ENCODE measurements at places on chromosomes 7 and 10.

DNA sequence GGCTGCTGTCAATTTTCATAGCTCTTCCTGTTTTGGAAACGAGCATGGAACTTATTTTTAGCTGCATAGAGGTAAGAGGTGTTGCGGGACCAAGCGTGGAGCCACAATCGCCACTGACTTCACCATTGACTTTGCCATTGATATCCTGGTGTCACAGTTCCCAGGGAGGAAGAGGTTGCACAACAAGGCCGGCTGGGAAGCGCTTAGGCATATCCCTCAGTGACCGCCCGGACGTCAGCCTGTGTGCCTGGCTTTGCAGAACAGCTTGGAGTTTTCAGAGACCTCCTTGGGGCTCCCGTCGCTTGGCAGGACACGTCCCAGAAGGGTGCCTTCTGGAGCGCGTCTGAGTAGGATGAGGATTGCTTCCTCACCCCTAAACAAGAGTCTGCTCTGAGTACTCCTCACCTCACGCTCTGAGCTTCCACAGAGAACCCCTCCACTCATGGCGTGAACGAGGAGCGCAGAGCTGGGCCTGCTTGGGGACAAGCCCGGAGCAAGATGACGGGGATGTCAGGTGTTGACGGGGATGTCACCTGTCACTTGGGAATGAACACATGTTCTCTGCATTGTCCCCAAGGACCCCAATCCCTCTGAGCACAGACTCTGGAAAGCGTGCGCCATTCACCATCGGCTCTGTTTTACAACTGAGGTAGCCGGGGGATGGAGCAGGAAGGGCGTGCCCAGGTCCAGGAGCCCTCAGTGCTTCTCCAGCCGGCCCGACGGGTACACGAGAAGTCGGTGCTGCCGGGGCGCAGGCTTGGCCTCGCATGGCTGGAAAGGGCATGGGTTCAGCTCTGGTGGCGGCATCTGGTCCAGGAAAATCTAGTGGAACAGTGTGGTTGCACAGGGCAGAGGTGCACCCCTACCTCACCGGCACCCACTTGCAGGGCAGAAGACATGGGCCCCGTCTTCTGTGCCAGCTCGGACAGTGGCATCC, 192.3 kb upstream of the SHH start:
- no peak for DNase-seq

DNA sequence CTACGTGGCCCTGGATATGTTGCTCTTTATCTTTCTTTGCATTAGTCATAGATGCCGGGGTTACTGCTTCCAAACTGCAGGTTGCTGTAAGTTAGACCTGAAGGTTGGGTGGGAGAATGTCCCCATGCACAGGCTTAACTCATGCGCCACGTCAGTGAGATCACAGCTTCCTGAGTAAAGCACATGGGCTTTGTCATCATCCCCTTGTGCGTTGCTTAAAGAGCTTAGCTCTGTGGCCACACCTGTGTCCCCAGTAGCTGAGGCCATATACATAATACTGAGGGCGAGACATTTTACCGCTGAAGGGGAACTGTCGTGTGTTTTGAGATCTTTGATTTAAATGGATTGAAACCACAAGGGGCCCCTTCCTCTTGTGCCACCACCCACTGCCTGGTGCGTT, 45.8 kb upstream of the BTBD16 start:
- no peak for DNase-seq

DNA sequence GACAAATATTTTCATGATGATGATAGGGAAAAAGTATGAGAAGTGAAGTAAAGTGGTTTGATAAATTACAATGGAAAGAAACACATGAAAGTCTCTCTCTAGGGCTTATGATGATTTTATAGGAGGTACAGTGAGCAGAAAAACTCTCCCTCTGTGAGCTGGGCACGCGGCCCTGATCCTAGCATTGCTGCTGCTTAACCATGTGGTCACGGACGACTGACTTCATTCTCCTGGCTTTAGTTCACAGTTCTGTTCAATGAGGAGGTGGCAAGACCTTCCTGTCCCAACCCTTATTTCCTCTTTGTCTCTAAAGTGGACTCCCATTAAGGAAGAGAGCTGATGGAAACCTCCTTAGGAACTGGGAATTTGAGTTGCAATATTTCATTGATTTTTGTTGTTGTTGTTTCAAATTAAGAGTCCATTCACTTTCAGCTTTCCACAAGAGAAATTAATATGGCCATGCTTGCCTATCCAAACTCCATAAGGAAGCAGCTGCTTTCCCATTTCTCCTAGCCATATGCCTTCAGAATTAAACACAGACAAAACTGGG, 8.2 kb upstream of the PON3 start:
- DNase-seq: no peak

DNA sequence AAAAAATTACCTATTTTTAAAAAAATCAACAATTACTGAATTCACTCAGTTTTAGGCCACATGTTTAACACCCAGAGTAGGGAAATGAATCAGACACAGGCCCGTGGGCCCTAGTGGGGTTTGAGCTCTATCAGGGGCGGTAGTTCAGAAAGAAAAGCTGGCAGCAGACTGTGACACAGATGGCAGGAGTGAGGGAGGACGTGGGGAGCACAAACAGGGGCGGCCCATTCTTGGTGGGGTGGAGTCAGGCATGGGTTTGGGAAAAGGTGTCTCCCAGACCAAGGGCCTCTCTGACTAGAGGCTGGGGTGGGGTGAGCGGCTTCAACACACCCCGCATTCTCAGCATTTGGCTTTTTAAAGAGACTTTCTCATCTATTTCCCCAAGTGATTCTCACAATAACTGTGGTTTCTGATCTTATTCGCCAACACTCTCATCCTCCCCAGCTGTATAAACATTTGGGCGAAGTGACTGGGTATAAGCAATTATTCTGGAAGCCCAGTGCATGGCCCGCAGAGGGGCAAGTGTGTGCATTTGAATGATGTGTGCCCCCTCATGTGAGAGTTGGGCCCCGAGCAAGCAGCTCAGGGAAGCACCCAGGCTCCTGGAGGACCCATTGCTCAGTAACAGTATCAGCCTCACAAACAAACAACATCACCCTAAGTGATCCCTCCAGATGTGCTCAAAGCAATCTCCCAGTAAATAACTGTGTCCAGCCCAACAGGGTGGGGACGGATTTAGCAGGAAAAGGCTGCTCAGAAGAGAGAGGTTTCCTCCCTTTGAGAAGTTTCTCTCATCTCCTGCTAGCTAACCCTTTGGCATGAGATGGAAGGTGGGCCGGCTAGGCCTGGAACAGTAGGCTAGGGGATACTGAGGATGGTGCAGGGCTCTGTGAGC, 437.6 kb upstream of the ZMIZ1 start:
- DNase-seq: peak; percentile 26

DNA sequence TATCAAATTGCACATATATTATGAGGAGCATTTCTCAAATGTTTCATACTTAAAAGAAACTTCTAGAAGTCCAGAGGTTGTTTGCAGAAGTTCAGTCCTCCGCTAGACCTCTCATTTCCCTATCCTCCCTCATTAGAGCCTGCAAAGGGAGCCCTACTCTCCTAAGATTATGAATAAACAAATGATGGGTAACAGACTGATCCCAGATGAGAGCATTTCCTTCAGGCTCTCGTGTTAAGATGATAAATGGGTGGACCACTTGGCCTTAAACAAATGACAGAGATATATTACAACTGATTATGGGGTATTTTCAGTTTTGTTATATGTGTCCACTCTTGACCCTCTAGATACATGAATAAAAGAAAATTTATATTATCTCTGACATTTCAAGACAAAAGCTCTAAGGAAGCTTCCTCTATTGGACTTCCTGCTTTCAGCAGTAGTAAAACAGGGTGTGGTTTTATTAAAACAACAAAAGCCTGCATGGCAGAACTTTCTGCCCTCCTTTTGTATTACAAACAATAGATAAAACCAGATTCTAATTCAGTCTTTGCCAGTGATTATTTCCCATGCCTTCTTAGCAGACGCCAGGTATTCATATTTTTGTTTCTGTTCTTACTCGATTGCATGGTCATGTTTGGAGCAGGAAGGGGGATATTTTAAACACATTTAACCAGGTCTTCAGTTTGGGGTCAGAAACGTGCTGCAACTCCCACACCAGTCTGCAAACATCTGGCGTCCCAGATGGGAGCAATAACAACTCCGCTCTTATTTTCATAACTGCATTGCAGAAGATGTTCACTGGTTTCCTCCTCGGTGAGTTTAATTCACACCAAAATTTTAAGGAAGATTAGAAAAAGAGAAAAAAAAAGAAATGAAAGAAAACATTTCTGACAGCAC, 52.4 kb upstream of the FAM204A start:
- DNase-seq: no peak

DNA sequence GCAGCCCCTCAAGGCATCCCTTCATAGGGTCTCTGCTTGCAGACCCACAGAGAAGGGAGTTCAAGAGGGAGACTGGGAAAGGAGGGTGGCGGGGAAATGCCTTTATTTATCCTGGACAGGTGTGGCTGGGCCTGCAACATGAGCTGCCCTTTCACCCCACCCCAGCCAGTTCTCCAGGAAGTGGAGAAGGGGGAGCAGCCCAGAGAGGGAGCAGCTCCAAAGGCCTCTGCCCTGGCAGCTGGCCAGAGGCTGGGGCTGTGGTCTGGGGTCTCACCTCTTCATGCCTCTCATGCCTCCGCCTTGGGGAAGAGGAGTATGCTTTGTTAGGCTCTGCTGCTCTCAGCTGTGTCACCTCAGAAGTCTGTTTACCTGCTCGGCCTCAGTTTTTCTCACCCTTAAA, 3.1 kb downstream of the LDB3 start:
- DNase-seq: no peak

DNA sequence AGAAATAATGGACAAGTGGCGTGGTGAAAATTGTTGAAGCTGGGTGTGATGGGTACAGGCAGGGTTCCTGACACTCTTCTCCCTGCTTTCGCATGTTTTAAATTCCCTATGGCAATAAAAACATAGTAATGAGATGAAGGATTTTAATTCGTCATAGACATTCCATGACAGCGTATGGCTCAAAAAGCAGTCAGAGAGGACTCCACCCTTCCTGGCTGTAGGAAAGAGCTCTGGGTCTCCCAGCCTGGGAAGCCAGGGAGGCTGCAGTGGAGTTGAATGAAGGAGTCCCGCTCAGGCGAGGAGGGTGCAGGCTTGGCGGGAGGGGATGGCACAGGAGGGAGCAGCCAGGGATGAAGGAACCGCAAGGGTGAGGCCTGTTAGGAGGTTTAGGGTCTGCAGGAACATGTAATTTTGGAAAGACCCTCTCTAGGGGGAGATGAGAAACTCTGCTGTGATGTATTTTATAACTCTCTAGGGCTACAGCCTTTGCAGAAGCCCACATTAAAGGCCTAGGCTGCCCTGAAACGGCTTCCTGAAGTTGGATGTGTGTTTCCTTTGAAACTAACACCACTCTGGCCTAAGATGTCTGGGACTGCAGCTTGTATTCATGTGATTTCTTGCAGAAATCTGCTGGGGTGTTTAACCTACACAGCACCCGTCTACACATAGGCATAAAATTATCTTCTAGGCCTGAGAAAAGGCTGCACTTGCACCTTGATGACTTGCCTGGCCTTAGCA, 7.6 kb upstream of the LARP4B start:
- DNase-seq: no peak

DNA sequence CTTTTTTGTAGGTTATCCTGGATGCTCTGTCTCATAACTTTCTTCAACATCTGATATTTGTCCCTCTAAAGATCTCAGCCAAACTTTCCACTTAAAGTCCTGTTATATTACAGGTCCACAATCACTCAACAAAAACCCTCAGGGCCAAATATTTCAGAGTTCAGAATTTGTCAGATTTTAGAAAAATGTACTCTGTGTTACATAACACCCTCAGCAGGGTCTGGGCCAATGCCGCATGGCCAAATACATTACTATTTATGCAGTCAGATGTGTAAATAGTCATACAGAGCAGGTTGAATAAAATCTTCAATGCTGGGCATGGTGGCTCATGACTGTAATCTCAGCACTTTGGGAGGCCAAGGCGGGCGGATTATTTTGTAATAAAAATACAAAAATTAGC, 11.5 kb downstream of the RAB19 start:
- no peak for DNase-seq

DNA sequence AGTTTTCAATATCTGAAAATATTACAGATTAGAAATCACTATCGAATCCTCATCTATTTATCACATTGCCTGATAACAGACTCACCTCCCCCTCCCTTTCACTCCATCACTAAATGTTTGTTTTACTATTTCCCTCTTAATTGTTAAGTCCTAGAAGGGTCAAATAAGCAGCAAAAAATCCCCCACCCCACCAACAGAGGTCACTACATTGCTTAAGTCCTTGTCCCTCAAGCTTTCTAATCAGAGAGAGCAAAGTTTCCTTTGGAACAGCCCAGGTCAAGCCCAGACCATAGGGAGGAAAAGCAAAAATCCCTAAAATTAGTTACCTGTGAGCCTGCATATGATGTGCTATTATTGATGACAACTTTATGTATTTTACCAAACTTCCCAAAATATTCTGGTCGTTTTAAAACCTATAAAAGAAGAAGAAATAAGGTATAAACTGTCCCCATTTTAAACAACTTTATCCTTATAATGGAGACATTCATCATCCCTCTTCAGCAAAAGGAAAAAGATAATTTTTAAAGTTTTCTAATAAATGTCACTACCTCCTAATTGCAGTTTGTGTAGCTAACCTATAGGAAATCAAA, 95.0 kb downstream of the CNOT4 start:
- no peak for DNase-seq

DNA sequence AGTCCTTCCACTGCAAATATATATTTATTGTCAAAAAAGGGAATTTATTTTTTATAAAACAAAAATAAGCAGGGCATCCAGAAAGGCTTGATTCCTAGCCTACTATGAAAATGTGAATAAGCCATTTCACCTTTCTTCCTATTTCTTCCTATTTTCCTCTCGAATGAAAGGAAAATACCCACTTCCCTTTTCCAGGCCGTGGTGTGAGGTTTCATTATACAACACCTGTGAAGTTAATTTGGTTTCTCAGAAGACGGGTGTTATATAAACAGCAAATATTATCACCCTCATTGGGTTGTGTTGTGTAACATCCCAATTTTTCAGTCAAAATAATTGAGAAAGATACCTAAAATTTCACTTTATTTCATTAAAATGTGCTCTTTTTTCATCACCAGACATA, 214.3 kb downstream of the DGKB start:
- no peak for DNase-seq

GRCh38 chr7:149238051-149238450, 1.4 kb upstream of the ZNF212 start:
- DNase-seq: no peak

- DNase-seq: no peak
Observed at GRCh38 chr10:95242581-95243317, 48.1 kb downstream of the PDLIM1 start.

- DNase-seq: no peak
Observed at GRCh38 chr10:6033954-6034353, 28.2 kb downstream of the IL2RA start.

GRCh38 chr10:63698787-63699150, 177.6 kb downstream of the REEP3 start:
- DNase-seq: no peak

GRCh38 chr10:60967260-60967659, 23.3 kb upstream of the RHOBTB1 start:
- no peak for DNase-seq

GRCh38 chr7:147406521-147407135, 1183.9 kb upstream of the C7orf33 start:
- DNase-seq: no peak

GRCh38 chr7:7793249-7793648, 74.8 kb upstream of the RPA3 start:
- no peak for DNase-seq

- no peak for DNase-seq
Observed at GRCh38 chr10:1149793-1150637, 93.8 kb downstream of the WDR37 start.
